ENCODE measurements at places on chromosomes 7 and 10.

GRCh38 chr7:105205592-105206237 lies 183.0 kb downstream of the SRPK2 start:
- peak; percentile 35 for DNase-seq

- DNase-seq = no peak
Measured at GRCh38 chr7:42603496-42603895, 308.4 kb downstream of the C7orf25 start.

DNA sequence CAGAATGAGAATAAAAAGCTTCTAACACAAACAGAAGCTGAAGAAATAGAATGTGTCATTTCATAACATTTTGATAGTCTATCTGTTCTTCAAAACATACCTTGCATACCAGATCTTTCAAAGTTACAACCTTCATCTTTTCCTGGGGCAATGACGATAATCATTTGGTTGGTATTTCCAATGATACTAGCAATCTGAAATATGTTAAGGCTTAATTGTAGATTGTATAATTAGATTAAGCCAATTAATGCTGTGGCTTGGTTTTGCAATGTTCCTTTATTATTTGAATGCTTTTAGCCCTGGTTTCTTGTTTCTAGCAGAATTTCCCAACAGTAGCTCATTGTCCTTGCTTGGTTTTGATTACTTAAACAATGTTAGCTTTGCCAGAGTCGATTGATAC lies 84.6 kb downstream of the CABCOCO1 start:
- no peak for DNase-seq

DNA sequence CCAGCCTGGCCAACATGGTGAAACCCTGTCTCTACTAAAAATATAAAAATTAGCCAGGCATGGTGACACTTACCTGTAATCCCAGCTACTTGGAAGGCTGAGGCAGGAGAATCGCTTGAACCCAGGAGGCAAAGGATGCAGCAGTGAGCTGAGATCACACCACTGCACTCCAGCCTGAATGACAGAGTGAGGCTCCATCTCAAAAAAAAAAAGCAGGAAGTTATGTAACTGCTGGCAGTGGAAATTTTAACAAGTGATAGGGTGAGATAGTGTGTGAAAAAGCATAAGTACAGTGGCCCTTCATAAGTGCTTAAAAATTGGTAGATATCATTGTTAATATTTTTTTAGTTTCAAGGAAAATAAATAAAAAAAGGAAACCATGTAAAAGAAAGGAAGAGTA lies 12.3 kb downstream of the AKR1C3 start:
- DNase-seq = no peak
